ENCODE measurements at places on chromosomes 3 and 15.

DNA sequence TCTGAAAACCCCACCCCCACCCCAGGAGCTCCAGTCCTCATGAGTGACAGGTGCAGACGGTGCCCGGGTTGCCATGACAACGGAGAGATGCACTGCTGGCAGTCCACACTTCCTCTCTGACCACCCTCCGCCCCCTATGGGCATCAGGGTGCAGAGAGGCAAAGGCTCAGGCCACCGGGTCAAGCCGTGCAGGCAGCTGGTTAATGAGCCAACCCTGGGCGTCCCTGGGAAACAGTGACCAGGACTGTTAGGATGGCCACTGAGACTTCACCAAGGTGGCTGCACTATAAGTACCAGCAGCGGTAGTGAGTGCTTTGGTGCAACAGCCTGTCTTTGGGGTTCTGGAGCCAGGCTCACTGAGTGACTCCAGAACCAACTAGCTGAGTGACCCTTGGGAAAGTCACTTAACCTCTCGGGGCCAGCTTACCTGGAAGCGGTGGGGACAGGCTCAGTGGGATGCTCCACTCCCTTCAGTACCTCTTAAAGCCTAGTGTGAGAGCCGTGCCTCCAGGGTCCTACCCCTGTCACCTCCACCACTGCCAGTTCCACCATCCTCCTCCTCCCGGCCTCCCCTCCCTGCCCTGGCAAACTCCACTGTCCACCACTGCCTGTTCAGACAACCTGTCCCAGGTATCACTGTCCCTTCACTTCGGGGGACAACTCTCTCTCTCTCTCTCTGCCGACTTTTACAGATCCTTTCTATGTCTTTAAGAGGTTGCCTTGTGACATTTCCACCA is 121.0 kb upstream of the PRR20G start:
- DNase-seq, result peak; percentile 15

- DNase-seq, result peak; percentile 77
Observed at GRCh38 chr3:87733671-87734367, 325.0 kb downstream of the CGGBP1 start.

- DNase-seq, result no peak
Observed at GRCh38 chr15:79089331-79089889, 1.2 kb downstream of the RASGRF1 start.

- DNase-seq, result no peak
Observed at GRCh38 chr3:13588221-13588701, 39.3 kb downstream of the FBLN2 start.

DNA sequence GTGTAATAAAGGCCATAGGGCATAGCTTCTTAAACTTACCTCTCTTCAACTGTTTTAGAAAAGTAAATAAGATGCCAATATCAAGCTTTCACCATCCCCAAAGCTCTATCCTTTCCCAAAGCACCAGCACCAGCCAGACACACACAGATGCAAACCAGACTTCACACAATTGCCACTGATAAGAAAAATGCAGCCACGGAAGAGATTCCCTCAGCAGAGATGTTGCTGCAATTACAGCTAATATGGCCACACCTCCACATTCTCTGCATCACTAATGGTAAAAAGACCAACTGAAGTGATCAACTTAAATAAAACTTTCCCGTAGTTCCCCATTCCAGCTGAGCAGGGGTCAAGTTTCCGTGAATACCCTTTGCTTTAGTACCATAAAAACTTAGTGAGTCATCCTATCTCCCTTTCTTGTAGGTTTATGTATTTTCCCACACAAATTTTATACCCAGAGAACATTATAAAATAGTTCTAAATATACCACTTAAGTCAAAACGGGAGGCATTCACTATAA is 64.4 kb downstream of the SLC9A9 start:
- DNase-seq, result no peak

GRCh38 chr3:48929358-48930035 is 10.9 kb downstream of the ARIH2 start:
- no peak for DNase-seq

DNA sequence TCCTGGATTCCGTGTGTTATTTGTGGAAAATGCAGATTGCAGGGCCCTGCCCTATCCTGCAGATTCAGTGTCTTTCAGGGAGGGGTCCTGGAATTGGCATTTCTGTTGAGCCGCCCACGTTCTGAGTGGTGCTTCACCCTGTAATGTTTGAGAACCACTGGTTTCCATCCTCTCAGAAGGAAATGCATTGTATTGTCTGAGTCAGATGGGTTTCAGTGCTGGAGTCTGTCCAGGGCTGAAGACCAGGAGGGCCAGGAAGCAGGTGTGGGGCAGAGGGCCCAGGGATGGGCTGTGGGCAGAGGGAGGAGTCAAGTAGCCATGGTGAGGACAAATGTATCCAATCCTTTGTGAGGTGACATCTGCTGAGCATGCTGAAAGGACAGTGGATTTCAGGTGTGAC is 123.8 kb downstream of the SV2B start:
- no peak for DNase-seq

GRCh38 chr3:135995766-135996165 is 30.2 kb downstream of the PPP2R3A start:
- no peak for DNase-seq

GRCh38 chr3:50304601-50305000 is 1.2 kb upstream of the HYAL1 start:
- no peak for DNase-seq

DNA sequence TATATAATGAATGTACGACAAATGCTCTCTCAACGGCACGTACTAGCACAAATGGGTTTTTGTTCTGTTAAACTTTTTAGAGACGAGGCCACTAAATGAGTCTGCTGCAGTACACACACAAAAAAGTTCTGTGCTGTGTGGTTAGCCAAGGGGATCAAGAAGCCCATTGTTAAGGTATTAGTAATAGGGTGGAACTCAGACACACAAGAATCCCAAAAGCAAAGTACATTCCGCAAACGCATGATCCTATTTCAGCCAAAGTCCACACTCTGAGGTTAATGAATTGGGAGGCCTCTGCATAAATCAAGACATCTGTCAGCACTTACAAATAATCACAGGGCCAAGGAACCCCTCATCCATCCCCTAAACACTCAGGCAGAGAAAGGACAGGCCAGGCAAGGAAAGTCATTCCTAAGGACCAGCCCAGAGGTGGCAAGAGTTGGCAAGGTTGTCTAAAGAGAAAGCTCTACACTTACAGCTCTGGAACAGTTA is 12.1 kb downstream of the OSBPL10 start:
- no peak for DNase-seq

DNA sequence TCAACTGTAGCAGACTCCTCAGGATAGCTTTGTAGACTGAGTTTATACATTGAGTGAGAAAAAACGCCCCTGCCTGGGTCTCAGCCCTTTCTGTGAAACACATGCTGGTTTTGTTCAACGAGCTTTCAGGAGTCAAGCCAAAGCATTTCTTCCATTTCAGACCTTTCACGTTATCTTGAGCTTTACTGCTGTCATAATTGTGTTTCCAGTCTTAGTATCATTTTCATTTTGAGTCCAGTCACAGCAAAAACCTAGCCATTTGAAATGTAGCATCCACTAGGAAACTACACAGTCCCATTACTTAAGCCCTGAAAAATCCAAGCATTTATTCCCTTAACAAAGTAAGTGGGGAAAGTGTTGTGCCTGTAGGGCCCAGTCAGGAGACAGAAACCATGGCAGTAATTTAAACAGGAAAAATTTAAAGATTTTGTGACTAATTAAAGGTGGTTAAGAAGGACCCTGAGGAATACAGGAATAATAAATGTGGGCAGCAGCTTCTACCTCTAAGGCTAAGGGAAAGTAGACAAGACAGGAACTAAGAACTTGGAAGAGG is 110.1 kb upstream of the ABHD17C start:
- no peak for DNase-seq

DNA sequence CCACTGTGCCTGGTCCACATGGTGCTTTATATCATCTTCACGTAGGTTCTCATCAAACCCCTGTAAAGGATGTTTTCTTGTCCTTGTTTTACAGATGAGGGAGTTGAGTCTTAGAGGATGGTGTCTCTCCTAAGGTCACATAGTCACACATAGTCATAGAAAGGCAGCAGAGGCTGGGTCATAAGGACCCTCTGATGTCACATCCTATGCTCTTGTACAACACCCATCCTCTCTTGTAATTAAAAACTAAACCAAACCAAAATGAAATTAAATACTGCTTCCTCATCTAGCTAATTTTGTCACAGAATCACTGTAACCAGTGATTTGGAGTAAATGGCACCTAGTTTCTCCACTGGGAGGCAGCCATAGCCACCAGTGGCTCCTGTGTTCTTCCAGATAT is 21.8 kb upstream of the ATP1B3 start:
- DNase-seq, result no peak

DNA sequence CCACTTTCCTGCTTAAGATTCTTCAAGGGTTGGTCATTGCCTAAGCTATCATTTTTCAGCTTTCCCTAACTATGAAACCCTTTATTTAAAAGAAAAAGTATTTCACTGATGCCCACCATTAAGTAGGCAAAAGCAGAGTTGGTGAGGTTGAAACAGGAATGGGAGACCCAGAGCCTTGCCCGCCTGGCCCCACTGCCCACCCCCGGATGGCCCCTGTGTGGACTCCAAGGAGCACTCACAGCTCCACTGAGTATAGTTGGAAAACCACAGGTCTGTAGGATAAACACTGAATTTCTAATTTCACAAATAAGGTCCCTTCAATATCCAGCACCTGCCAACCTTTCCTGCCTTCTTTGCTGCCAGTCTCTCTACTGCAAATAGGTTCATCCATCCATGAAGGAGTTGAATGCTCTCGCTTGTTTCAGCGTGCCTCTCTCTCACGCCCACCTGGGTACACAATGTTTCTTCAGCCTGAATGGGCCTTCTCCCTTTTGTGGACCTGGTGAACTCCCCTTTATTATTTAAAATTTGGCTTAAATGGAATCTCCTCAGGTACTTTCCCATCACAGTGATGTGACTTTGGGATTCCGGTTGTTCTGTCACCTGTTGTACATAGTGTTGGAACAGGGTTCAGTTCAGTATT is 8.7 kb upstream of the ACAP2 start:
- DNase-seq, result peak; percentile 89

DNA sequence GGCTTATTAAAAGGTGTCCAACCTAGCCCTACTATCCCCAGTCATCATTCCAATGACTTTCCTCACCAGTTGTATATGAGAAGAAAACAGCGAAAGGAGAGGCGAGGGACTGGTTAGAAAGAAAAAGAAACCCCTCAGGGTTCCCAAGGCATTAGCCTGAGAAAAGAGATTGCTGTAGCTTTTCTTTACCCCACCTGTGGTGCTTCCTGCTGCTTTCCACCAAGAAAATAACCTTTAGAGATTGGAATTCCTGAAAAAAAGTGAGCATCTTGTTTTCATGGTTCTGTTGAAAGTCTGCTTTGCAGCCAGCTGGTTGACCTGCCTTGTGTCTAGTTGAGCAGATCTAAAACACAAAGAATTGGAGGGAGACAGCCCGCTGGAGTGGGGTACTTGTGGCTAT is 196.4 kb downstream of the CADPS start:
- DNase-seq, result no peak

DNA sequence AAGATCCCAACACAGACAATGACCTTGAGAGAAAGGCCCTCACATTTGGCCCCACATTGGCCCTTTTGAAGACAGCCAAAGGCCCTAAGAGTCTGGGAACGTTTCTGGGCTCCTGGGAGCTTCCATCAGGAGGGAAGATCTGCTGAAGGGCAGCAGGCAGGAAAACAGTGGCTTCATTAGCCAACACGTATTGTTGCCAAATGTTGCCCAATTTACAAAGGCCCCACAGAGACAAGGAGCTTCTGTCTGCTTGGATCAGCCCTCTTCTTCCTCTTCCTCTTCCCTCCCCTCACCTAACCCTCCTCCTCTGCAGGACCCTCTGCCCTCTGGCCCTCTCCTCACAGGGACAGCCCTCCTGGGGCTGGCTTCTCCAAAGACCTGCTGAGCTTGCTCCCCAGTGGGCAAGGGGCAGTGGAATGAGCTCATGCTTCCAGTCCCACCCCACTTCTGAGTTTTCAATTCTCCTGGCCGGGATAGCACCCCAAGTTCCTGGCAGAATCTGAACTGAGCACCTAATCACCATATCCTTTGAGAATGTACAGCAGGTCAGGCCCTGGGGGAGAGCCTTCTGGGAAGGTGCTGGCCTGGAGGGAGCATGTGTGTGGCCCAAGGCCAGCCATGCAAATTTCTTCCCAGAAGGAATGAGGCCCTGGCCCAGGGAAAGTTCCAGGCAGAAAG is 5.1 kb upstream of the LTF start:
- DNase-seq, result no peak

DNA sequence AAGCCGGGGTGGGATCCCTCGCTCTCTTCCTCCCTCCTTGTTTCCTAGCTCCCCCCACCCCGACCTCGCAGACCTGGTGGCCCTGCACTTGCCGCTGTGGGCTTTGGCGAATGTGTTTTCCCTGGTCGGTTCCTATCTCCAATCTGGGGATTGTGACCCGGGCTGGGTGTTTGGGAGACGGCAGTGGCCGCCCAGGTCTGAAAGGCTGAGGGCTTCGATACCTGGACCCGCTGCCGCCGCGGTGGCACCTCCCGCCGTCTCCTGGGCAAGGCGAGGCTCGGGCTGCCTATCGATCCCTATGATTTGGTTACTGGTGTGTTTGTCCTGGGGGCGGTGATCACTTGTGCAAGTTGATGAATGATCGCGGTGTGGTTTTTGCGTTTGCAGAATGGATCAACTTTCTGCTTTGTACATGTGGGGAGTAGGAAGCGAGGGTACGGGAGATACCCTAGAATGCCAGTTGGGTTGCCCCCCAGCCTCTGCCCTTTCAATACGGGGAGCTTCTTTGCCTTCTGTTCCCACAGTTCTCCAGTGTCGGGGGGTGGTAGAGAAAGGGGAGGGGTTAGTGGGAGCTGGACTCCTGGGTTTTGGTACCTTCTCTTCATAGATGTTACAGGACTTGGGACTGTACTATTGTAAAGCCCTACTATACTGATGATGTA is 3.0 kb downstream of the BBX start:
- DNase-seq, result peak; percentile 35

GRCh38 chr3:40780291-40780924 is 255.6 kb downstream of the ZNF621 start:
- DNase-seq, result no peak

GRCh38 chr3:139202226-139202958 is 141.4 kb upstream of the MRPS22 start:
- DNase-seq, result peak; percentile 43

DNA sequence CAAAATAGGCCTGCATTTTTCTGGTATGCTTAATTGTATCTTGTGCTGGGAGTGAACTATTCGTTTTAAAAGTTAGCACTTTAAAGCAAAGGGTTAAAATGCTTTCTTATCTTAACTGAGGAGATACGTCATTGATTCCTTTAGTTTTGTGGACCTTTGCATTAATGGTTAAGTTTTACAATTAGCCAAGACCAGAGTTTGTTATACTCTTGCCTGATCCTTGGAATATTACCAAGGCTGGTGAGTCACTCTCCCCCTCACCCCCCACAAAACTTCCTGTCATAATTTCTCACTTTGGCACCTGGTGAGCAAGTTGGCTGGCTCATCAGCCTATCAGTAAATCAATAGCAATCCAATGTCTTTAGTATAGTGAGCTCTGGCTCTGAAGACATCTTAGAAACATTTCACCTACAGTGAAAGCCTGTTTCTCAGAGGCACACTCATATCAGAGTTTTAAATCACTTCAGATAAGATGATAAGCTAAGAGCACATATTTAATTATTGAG is 26.7 kb downstream of the SLC2A2 start:
- no peak for DNase-seq

DNA sequence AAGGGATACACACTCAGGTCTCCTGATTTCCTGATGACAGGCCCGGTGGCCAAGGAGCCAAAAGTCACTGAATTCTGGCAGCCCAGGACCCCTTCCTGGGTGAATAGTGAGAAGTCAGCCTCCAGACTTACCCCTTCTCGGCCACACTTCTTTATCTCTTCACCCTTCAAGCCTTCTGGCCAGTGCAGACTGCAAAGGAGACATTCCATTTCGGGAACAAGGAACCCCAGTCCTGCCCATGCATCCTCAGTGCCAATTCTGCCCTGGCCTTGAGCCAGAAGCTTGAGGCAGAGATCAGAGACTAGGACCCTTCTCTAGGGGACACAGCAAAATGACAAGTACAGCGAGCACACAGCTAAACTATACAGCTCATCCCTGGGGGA is 28.8 kb downstream of the GRAMD2A start:
- no peak for DNase-seq

Data from NCI-H526 (cell line).